Stimulated activated CD8-positive, alpha-beta memory T cell treated with anti-CD3 and anti-CD28 coated beads, Interleukin-4, amount 100 ng/mL, for 4 hours (primary cell): ENCODE measurements at places on chromosomes 4 and X.

- no peak for DNase-seq
Measured at GRCh38 chr4:2262944-2263250, 988 bp upstream of the MXD4 start.

GRCh38 chr4:6403400-6403685 lies 69.1 kb downstream of the PPP2R2C start:
- no peak for DNase-seq

DNA sequence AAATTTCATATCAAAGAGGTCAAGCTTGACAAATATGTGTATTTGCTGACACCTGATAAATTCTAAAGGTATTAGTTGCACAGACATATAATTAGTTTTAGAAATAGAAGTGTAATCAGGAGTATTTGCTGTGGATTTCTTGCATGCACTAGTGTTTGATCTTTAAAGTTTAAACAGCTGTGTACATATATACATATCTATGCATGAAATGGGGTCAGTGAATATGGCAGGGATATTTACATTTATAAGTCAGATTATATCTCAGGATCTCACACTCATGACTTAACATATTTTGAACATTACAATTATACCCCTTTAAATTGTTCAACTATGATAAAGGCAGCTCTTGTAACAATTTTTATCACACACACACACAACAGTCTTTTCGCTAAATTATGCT lies 547.4 kb upstream of the ACTRT1 start:
- no peak for DNase-seq

- DNase-seq, result no peak
Measured at GRCh38 chrX:136128743-136129142, 18.6 kb upstream of the FHL1 start.

GRCh38 chr4:181161669-181162068 lies 1081.5 kb upstream of the TENM3 start:
- no peak for DNase-seq

DNA sequence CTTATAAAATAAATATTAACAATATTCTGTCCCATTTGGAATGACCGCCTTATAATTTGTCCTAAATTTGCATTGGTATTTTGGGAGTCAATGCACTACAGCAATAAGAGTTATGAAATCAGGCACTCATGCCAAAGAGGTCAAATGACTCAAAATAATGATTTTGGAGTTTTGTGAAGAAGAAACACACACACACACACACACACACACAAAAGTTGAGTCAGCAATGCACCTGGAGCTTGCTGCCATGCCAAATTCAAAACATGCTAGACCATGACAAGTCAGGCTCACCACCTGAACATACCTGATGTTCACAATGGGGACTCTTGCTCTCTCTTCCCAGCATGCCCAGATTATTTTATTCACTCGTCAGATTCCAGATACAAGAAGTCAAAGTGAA lies 56.7 kb downstream of the PROM1 start:
- no peak for DNase-seq

- no peak for DNase-seq
Measured at GRCh38 chr4:24497221-24497620, 87.1 kb downstream of the DHX15 start.

GRCh38 chr4:125677665-125678307 lies 363.0 kb downstream of the FAT4 start:
- no peak for DNase-seq
